ENCODE measurements at places on chromosomes 6 and 20.
A peak's percentile ranks its signal among the peaks of the same experiment; 100 is the strongest.

DNA sequence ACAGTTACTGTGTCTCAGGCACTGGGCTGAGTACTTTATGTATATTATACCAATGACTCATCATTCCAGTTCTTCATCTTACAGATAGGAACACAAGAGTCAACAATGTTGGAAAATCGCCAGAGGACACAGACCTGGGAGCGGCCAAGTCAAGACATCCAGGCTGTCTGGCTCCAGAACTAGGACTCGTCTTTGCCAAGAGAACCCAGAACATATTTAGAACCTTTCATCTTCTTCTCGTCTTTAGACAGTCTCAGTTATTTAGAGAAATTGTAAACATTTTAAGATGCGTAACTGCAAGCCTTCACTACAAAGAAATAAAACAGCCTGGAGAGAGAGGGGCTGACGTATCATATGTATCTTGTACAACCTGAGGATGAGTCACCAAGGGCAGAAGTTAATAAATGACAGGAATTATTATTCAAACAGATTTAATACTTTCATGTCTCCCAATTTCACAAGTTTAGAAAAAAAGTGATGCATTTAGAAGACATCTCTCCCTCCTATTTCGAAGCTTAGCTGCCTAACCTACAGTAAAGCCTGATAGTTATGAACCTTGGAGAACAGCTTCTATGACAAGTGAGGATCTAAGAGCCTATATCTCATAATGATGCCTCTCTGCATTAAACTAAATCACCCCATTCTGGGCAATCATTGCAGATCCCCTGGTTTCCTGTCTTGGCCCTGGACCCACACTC is 43.4 kb downstream of the SLC22A3 start:
- DNase-seq, result no peak

DNA sequence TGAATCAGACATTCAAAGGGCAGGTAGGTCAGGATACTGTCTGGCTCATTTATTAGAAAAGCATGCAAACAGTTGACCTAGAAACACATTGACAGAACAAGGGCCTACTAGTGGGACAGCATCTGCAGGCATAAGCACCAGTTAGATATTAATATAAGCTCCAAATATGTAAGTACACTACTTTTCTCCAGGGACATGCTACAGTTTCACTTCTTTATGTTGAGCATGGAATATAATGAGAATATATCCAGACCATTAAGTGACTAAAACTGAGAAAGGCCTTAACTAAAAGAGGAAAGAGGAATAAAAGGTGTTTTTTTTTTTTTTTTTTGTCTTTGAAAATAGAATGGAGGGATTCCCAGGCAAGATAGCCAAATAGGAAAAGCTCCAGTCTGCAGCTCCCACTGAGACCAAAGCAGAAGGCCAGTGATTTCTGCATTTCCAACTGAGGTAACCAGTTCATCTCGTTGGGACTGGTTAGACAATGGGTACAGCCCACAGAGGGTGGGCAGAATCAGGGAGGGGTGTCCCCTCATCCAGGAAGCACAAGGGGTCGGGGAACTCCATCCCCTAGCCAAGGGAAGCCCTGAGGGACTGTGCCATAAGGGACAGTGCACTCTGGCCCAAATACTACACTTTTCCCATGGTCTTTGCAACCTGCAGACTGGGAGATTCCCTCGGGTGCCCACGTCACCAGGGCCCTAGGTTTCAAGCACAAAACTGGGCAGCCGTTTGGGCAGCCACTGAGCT is 251.6 kb downstream of the PHF3 start:
- no peak for DNase-seq

DNA sequence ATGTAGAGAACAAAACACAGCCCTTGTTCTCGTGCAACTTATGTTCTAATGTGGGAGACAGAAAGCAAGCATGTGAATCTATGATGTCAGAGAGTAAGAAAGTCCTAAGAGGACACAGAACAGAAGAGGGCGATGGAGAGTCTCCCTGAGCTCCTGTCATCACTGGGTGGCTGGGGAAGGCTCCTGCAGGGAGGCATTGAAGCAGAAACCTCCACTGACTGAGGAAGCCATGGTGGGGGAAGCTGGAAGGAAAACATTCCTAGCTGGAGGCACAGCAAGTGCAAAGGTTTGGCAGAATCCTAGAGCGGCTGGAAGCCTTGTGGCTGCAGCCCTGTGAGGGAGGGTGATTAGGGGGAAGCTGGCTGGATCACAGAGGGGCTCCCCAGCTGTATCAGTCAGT is 248.0 kb downstream of the CDH26 start:
- DNase-seq, result peak; percentile 32

GRCh38 chr6:40714143-40714542 is 127.0 kb upstream of the LRFN2 start:
- no peak for DNase-seq

DNA sequence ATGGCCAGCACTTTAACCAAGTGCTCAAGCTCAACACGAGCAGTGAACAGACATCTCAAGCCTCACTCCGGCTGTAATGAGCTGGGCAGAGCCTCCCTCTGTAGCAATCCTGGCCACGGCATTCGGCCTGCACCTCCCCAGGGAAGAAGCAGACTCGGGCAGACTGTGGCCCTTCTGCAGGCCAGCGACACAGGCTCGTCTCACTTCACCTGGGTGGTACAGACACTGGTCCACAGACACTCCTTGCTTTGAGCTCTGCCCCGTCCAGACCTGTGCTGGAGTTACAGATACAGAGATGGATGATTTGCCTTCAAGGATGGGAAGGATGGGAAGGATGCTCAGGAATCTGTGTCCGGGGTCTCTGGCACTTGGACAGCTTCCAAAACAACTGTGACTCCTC is 300.9 kb downstream of the PREX1 start:
- no peak for DNase-seq

- DNase-seq, result peak; percentile 42
These were observed 48.1 kb downstream of the NOL4L start for GRCh38 chr20:32536851-32537656.

GRCh38 chr6:124907596-124907995 is 54.6 kb upstream of the RNF217 start:
- no peak for DNase-seq

DNA sequence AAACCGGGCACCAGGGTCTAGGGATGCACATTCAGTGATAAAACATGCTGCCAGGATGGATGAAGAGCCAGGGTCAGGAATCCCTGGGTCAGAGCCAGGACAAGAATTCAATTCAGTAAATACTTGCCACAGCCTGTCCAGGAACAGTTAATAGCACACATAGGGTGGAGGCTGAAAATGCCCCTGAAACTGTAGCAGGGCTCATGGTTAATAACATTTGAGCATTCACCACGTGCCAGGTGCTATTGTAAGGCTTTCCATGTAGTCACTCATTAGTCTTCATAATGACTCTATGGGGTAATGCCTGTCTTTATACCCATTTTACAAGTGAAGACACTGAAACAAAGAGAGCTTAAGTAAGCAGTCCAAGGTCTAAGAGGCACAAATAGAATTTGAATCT is 296.3 kb downstream of the LRFN2 start:
- no peak for DNase-seq

DNA sequence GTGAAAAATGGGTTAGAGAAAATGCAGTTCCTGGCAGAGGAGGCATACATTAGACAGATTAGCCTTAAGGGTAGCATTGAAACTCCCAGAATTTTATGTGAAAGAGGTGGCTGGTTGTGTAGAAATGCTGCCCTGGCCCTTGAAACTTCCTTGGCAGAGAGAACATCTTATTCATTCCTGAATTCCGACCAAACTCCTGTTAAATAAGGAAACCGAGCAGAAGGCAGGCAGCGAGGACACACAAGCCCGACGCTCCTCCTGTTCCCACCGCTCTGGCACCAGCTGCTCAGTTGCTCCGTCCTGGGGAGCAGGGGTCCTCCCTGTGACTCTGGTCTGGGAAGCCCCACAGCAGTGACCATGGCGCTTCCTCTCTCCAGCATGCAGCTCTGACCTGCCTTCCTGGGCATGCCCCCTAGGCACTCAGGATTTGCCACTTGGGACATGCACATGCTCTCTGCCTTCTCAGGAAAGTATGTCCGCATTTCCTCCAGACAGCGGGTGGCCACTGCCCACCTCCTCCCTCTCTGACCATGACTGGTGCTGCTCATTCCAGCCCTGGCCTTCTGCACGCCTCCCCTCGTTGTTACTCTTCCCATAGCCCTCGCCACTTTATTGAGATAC is 35.2 kb upstream of the CLDN20 start:
- DNase-seq, result no peak

DNA sequence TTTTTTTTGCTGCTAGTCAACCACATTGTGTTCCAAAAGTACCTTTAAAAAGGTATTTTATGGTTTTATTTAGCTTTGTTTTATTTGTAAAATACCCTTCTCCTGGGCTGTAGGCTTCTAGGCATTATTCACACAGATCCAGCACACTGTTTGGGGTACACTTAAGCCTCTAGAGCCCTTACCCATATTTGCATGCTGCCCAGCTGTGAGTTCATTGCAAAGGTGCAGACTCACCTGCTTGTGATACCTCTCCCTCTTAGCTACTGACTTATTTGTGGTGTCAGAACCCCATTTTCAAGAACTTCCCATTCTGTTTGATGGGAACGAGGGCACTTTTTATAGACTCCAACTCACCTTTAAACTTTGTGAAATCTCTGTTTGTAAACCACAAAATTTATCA is 69.8 kb downstream of the RIN2 start:
- DNase-seq, result no peak

DNA sequence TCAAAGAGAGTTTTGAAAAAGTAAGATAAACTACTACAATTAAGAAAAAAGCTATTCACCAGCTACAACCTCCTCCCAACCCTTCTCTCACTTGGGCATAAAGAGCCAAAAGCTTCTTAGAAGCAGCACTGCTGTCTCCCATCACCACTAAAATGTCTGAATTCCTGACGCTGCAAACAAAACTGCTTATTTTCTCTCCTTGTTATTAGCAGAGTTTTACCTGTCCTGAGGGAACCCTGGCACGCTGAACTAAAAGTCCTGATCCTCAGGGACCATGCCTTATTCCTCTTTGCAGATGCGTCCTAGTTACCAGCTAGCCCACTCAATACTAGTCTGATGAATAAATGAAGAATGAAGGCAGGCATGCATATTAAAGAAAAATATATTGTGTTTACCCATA is 1.1 kb downstream of the HACE1 start:
- DNase-seq, result no peak

GRCh38 chr6:112877134-112878100 is 530.3 kb downstream of the RFPL4B start:
- DNase-seq, result no peak

DNA sequence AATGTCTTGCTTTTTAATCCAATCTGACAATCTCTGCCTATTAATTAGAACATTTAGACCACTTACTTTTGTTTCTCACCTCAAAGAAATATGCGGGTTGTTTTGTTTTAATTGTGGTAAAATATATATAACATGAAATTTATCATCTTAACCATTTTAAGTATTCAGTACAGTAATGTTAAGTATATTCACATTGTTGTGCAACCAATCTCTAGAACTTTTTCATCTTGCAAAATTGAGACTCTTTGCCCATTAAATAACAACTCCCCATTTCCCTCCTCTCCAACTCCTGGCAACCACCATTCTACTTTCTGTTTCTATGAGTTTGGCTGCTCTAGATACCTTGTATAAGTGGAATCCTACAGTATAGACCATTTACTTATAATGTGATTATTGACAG is 13.8 kb upstream of the TCP11 start:
- DNase-seq, result no peak

- DNase-seq, result no peak
These were observed 49.8 kb upstream of the TTPAL start for GRCh38 chr20:44425923-44426322.

DNA sequence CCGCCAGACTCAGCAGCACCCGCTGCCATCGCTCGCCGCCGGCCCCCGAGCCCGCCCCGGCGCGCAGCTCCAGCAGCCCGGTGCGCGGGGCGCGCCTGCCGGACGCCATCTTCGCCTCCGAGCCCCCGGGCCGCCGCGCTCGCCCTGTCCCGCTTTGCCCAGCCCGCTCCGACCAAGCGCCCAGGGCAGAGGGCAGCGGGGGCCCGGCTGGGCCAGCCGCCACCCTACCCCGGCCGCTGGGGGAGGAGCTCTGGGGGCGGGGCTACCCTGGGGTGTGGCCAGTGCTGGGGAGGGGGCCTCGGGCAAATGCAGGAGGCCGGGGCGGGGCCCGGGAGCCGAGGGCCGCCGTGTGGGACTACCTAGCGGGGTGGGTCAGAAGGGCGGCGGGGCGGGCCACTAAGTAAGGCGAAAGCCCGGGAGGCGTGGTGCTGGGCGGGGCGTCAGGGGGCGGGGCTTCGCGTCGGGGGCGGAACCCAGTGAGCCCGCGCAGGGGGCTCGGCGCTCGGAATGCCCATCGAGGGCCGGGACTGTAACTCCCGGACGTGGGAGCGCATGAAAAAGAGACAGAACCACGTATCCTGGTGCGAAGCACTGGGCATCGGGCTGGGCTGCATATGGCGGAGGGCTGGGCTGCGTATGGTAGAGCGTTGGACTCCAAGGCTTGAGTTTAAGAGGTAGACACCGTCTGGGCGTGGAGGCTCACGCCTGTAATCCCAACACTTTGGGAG is at the start of gene SNTA1:
Gene SNTA1, minus strand, starts transcription at position 252 of the 728 bp plus-strand sequence. Its CDS starts 143 bp downstream, at position 109.
- peak; percentile 56 for DNase-seq

DNA sequence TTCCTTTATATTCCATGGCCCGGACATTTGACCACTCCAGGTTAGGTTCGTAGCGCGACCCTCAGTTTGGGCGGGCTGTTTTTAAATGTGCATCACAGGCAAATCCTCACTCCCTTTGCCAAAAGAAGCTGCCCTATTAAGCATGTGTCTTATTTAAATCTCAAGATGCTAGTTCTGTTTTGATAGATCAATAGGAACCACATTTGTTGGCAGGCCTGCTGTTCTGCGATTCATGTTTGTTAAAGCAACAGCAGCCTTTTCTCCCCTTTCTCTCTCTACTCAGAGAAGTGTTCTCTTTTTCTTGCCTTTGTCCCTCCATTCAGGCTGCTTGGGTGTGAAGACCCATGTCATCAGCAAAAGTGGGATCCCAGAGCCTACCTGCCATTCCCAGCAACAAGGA is 212.0 kb upstream of the SSTR4 start:
- no peak for DNase-seq

All from SHP77 treated with DMSO at 0.1 percent for 48 hours (cell line).